Stimulated activated CD8-positive, alpha-beta memory T cell treated with anti-CD3 and anti-CD28 coated beads, Interleukin-7, amount 100 ng/mL, for 4 hours (primary cell): ENCODE measurements at places on chromosomes 7 and 10.

- DNase-seq: no peak
These were observed 49.6 kb upstream of the PDCD4 start for GRCh38 chr10:110822035-110822711.

GRCh38 chr10:86706401-86706841, 38.1 kb downstream of the LDB3 start:
- DNase-seq: no peak

GRCh38 chr7:157292770-157293412, 43.9 kb upstream of the DNAJB6 start:
- DNase-seq: no peak

- no peak for DNase-seq
These were observed 33.3 kb downstream of the EGFR start for GRCh38 chr7:55052081-55052480.

- DNase-seq: no peak
These were observed 66.3 kb downstream of the MPP7 start for GRCh38 chr10:28236591-28236990.

DNA sequence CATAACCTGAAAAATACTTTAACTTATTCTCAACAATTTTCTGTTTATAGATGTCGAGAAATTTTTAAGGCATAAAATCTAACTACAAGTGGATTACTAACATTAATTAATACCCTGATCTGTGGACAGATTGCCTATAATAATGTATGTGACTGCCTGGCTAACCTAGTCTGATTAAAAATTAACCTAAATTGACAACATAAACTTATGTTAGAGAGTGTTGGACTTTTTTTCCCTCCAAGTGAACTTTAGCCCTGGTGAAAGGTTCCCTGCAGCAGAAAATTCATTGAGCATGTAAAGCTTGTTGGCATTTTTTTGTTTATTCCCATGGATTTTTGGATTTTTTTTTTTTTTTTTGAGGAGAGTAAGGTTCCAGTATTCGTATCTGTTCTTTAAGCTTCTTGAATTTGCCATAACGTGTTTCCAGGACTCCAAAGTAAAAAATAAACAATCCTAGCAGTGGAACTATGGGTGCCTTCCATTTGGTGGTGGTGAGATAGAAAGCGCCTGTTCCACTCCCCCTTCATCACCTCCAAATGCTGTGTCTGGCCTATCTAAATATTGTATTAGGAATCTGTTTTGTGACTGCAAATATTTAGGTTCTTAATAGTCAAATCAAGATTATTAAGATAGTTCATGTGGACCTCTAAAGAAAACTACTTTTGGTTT, 36.1 kb downstream of the NET1 start:
- no peak for DNase-seq

GRCh38 chr7:90853205-90853604, 257.1 kb downstream of the CDK14 start:
- DNase-seq: no peak

DNA sequence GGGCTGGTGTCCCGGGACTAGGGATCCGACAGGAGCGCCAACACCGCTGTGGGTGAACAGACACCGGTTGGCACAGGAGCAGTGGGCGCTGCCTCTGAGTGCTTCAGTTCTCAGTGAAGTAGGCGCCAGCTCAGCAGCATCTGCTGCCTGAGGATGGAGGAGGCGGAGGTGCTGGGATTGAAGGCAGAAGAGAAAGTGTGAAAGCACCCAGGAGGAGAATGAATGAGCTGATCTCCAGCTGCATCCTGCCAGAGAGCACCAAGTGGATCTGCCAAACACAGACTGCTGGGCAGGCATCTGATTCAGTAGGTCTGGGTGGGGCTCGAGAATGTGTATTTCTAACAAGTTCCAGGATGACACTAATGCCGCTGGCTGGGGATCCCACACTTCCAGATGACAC, 74.5 kb downstream of the LANCL2 start:
- no peak for DNase-seq

DNA sequence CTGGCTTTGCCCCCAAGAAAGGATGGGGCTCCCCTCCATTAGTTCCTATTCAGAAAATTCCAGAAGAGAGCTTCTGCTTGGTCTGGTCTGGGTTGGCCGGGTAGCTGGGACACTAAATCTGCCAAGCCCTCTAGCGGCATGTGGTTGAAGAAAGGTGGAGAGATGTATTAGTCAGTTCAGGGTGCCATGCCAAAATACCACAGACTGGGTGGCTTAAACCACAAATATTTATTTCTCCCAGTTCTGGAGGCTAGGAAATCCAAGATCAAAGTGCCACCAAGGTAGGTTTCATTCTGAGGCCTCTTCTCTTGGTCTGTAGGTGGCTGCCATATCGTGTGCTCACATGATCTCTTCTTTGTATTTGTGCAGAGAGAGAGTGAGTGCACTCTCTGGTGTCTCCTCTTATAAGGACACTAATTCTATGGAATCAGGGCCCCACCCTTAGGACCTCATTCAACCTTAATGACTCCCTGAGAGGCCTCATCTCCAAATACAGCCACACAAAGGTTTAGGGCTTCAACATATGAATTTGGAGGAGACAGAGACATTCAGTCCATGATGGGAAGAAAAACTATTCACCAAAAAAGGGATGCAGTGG, 38.7 kb upstream of the MTPAP start:
- DNase-seq: no peak

DNA sequence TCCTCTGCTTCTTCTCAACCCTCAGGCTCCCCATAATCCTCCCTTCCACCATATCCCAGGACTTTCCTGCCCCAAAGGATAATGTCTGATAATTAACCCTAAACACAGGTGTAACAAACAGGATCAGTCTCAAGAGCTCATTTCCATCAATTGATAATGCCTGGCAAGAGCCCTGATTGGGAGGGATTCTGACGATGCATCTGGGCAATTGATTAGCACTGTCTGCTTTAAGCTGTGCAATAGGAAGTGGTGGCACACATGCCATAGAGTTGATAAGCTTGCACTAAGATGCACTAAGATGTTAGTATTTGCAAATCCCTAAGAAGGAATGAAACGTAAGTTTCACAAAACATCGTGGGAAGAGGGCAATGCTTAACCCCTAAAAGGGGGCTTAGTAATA, 27.4 kb upstream of the EGR2 start:
- DNase-seq: no peak

- DNase-seq: no peak
These were observed 56.0 kb upstream of the TNKS2 start for GRCh38 chr10:91742229-91742628.

- DNase-seq: no peak
These were observed 278.8 kb downstream of the DNAJB9 start for GRCh38 chr7:108848486-108848885.

- DNase-seq: no peak
These were observed 9.7 kb downstream of the TACR2 start for GRCh38 chr10:69406816-69407580.

GRCh38 chr7:135602304-135602703, 44.6 kb downstream of the NUP205 start:
- DNase-seq: no peak

- no peak for DNase-seq
These were observed 41.4 kb upstream of the PITRM1 start for GRCh38 chr10:3213758-3214515.

GRCh38 chr10:118585234-118585633, 10.2 kb downstream of the PRLHR start:
- DNase-seq: no peak

DNA sequence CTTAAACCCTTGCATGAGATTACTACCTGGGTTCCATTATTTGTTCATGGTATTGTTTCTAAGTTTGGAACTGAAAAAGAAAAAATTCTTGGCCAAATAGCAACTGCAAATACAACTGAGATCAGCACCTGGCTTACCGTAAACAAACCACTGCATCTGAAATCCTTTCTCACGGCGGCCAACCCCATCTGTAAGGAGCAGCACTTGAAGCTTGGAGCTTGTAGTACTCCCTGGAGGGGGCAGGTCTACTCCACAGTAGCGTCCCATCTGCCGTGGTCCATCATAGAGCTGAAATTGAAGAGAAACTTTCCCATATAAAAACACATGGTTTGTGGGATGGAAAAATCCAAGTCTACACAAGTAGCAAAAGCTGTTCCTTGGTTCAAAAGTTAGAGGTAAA, 109.9 kb downstream of the CUBN start:
- no peak for DNase-seq

- DNase-seq: no peak
These were observed 113.2 kb upstream of the DGKB start for GRCh38 chr7:15015545-15016314.

GRCh38 chr10:34956756-34957155, 133.4 kb downstream of the CUL2 start:
- DNase-seq: no peak

GRCh38 chr10:1651270-1651966, 85.9 kb downstream of the ADARB2 start:
- no peak for DNase-seq

DNA sequence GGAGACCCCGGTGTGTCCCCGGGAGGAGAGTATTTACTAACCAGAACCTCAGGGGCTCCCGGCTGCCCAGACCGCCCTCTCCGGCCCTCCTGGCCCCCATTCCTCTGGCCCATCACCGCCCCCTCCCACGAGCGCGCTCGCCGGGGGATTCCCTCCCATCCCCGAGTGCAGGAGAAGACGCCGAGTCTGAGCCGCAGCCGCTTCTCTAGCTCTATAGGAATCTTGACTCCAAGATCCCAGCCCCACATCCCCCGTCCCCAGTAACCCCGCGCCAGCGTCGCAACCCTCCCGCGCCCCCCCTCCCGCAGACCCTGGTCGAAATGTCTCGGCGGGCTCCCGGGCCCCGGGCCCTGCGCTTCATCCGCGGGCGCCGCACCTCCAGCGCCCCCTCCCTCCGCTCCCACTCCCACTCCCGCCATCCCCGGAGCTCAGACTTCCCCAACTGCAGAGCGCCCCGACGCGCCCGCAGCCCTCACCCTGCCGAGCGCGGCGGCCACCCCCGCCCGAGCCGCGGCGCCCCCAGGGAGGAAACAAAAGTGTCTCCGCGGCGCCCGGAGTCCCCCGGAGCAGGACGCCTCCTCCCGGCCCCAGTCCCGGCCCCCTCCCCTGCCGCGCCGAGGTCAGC, 541 bp downstream of the ELMO1 start:
- DNase-seq: no peak

- DNase-seq: no peak
These were observed 3.7 kb upstream of the CXCL12 start for GRCh38 chr10:44388641-44389040.

- no peak for DNase-seq
These were observed 135.3 kb upstream of the ITGB1 start for GRCh38 chr10:33093362-33093761.

GRCh38 chr10:11823122-11823988, at the start of gene PROSER2:
TSS of gene PROSER2 (plus strand) at chr10:11823356. CDS start at chr10:11852078, 28,722 bp downstream.
- DNase-seq: no peak

- DNase-seq: no peak
These were observed 42.9 kb upstream of the STOX1 start for GRCh38 chr10:68784476-68784875.

DNA sequence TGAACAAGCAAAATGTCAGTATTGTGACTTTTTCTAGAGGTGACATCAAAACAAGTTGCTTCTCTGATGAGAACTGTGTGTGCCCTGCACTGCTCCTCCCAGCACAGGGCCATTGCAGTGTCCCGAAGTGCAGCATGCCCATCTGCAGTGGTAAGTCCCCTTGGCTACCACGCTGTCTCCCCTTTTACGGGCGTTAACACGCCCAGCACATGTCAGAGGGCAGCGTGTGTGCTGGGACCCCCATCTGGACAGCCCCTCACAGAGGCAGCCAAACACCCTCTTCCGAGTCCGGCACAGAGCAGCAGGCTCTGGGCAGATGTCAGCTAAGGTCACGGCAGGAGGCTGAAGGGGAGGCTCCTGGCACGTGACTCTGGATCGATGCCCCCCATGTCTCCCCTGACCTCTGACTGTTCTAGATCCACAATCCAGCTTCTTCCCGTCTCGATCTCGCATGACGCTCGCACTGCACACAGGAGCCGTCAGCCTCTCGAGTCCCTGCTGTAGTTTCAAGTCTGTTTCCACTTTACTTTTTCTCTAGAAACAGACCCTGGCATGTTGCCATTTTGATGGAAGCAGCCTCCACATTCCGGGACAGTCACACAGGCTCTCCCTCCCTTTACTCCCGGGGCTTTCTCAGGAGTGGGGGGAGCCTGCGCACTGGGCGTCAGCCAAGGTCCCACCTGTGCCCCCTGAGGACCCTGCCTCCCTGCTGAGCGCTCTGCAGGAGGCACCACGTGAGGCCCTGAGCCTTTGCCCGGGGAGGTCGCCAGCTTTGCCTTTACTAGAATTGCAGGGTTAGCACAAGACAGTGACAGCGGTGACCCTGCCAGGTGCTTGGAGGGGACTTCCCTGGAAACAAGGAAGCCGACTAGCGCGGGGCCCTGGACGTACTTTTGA, 133.8 kb downstream of the TCERG1L start:
- DNase-seq: no peak

DNA sequence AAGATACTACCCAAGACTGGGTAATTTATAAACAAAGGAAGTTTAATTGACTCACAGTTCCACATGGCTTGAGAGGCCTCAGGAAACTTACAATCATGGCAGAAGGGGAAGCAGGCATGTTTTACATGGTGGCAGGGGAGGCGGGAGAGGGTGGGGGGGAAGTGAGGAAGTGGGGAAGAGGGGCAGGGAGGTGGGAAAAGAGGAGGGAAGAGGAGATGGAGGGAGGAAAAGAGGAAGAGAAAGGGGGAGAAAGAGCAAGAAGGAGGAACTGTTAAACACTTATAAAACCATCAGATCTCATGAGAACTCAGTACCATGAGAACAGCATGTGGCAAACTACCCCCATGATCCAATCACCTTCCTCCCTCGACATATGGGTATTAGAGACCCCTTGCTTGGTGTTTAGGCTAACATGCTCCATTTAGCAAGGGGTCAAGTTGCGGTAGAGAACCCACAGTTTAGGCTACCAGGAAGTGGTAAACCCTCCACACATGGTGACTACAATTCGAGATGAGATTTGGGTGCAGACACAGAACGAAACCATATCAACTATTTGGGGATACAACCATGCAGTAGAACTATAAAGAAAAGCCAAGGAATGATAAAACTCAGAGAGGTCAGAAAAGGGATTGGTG, 3.5 kb upstream of the LMBR1 start:
- DNase-seq: no peak

- DNase-seq: no peak
These were observed 7.2 kb upstream of the PGAM2 start for GRCh38 chr7:44072364-44073231.

GRCh38 chr10:103752680-103753248, 102.6 kb downstream of the SH3PXD2A start:
- DNase-seq: no peak

DNA sequence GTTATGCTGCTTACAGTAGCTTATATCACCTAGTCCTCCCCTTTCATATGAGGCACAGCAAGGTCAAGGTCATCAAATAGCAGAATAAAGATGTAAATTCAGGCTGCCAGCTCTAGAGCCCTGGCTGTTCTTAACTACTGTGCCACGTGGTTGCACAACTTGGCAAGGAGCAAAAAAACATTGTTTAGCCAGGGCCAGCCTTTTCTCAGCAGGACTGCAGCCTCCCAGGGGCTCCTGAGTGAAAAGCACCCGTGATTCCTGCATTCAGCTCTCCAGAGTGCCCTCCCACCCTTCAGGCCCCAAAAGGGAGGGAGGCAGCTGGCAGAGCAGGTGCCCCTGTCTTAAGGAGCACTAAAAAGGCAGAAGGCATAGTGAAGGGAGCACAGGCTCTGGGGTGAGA, 31.8 kb upstream of the TM9SF3 start:
- DNase-seq: no peak
